ENCODE measurements at places on chromosomes 4 and X. TPM values are rescaled to one million over a fixed set of nuclear protein-coding genes. Genes with fewer than 3 reads are reported as not detected.

- no peak for DNase-seq
Measured at GRCh38 chr4:183639291-183639690, 19.7 kb downstream of the RWDD4 start.

Gene ATP6AP1
- 47.4 TPM for total RNA-seq

DNA sequence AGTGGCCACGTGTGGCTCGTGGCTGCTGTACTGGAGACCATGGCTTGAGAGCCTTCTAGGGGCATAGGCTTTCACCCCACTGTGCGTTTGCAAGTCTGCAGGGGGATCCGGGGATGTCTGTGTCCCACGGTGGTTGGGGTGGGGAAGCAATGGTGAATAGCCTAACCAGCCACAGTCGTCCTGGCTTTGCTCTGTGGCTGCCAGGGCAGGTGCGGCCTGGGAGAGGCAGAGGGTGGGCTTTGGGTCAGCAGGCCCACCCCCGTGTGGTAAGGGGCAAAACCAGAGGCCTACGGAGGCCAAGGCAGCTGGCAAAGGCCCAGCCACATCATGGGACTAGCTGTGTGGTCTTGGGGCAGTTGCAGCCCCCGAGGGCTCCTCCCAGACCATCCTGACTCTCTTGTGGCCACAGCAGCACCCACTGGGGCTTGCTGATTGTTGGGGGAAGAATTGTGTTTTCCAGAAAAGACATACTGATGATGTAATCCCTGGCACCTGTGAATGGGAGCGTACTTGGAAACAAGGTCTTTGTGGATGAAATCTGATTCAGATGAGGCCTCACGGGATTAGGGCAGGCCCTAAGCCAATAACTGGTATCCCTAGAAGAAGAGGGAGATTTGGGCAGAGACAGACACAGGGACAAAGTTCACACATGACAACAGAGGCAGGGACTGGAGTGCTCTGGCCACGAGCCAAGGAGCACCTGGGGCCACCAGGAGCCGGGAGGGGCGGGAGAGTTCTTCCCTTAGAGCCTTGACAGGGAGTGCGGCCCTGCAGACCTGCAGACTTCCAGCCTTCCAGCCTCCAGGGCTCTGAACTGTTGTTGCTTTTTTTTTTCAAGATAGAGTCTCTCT, 2.9 kb downstream of the CPZ start:
- no peak for DNase-seq

DNA sequence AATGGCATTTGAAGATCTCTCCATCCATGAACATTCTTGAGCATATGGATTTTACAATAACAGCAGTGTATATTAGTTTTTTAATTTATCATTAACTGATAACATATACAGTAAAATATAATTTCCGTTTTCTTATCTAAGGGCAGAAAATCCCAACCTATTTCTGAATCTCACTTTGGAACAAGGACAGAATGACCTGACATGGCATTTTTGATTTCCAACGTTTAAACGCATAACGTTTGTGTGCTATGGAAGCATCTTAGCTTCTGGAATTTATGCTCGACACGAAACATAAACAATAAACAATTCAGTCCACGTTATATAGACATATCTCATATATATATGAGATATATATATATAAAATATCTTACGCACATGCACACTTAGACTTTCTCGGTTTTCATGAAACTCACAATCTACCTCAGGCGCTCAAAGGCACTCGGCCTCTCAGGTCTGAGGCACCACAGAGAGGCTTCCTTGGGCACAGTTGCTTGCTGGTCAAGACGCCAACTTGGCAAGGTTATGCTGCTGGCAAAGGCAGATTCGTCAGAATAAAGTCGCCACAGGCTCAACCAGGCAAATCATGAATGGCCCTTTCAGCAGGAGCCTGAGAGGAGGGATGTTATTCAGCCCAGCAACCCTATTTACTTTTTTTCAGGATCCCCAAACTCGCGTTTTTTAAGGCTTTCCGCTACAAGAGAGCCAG, 1.0 kb upstream of the UGT8 start:
- DNase-seq = peak; percentile 13

Gene CFI
- total RNA-seq = not detected

Gene SOD3
- total RNA-seq = 1.6 TPM

Gene SLC10A3
- total RNA-seq = 3.5 TPM

GRCh38 chrX:11970578-11971359, 167.5 kb upstream of the FRMPD4 start:
- no peak for DNase-seq

Gene ARHGAP6
- 1.1 TPM for total RNA-seq

DNA sequence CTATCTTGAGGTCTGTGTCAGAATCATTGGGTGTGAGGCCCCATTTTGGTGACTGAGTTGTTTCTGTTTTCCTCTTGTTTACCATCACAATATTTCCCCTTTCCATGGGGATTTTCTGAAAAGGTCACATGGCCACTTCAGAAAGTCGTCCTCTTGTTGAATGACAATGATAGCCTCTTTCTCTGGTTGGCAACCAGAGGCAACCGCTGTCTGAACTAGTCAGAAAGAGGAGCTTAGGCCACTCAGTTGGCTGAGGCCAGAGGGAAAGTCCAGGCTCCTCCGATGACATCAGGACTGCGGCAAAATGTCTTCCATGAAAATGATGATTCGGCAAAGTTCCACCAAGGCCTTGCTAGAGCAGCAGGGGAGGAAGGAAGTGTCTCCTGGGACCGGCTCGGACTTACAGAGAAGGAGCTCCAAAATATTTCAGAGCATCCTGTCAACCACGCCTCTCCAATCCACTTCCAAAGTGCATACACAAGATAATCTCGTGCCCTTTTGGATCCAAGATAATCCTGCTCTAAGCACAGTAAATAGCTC, 19.1 kb upstream of the RBM47 start:
- DNase-seq = no peak

GRCh38 chrX:132033166-132033565, 10.1 kb downstream of the STK26 start:
- DNase-seq = no peak
